Activated CD4-positive, alpha-beta memory T cell treated with anti-CD3 and anti-CD28 coated beads for 36 hours (primary cell): ENCODE measurements at places on chromosomes 2 and 18. TPM values are rescaled to one million over a fixed set of nuclear protein-coding genes. Genes with fewer than 3 reads are reported as not detected.

DNA sequence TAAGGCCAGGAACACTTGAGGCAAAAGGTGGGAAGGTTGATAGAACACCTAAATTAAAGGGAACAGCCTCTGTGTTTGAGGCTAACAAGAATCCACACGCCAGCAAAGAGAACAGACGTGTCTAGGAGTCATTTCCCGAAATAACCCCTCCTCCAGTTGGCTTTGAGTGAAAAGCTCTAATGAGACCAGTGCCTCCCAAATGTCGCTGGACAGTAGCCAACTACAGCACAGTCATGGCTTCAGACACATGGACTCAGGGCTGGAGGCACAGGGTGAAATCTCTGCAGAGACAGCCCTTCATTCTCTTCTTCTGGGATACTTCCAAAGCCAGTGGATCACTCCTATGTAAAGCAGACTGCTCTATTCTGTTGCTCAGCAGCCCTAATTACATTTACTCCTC, 49.6 kb downstream of the SOWAHC start:
- no peak overlapping the region for H3K27ac ChIP-seq
- no peak overlapping the region for H3K4me3 ChIP-seq
- H3K4me1 ChIP-seq = no peaks in the 10 kb centered on the region
- H3K36me3 ChIP-seq = no peaks in the 10 kb centered on the region
- H3K27me3 ChIP-seq = peaks cover 14% of the 10 kb centered on the region

Gene KCNG2
- total RNA-seq = not detected

DNA sequence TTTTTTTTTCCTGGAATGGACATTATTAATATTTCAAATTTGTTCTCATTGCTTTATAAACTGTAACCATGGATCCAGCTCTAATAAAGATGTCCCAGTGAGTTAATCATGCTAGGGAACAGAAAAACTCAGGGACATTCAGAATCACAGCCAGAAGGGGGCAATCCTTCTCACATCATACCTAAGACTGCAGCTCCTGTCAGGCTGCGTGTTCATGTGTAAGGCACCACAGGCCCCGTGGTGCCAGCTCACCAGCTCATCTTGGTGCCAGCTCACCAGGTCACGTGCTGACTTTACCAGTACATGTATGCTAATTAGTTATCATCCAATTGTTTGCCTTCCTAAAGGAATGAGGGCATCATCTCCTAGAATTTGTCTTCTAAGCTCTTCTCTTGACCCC, 84.7 kb upstream of the NEDD4L start:
- peaks cover 8% of the 10 kb centered on the region for H3K27me3 ChIP-seq
- no peak overlapping the region for H3K27ac ChIP-seq
- no peak overlapping the region for H3K4me3 ChIP-seq
- no peak for DNase-seq

Gene DAPL1
- not detected for total RNA-seq

- no peak overlapping the region for H3K4me3 ChIP-seq
- H3K27ac ChIP-seq = no peak overlapping the region
- no peaks in the 10 kb centered on the region for H3K4me1 ChIP-seq
Measured at GRCh38 chr18:37084912-37085311, 256.0 kb downstream of the KIAA1328 start.

GRCh38 chr2:113080134-113080533, 12.4 kb downstream of the IL1F10 start:
- H3K27ac ChIP-seq = no peak overlapping the region
- no peak overlapping the region for H3K4me3 ChIP-seq
- DNase-seq = peak; percentile 74
- H3K4me1 ChIP-seq = peaks cover 11% of the 10 kb centered on the region
- H3K36me3 ChIP-seq = no peaks in the 10 kb centered on the region

Gene LRRTM4
- not detected for total RNA-seq

- peaks cover 11% of the 10 kb centered on the region for H3K36me3 ChIP-seq
- peaks cover 45% of the 10 kb centered on the region for H3K4me1 ChIP-seq
- peak overlapping the region; percentile 61 for H3K27ac ChIP-seq
- no peaks in the 10 kb centered on the region for H3K27me3 ChIP-seq
- DNase-seq = peak; percentile 26
- H3K4me3 ChIP-seq = no peak overlapping the region
Measured at GRCh38 chr2:157784169-157784822, 91.8 kb downstream of the ACVR1 start.

Gene COX5B
- 217 TPM for total RNA-seq

GRCh38 chr2:19801367-19802080, 100.3 kb downstream of the TTC32 start:
- no peaks in the 10 kb centered on the region for H3K27me3 ChIP-seq
- H3K27ac ChIP-seq = no peak overlapping the region
- no peak for DNase-seq
- H3K4me3 ChIP-seq = no peak overlapping the region
- H3K4me1 ChIP-seq = no peaks in the 10 kb centered on the region
- H3K36me3 ChIP-seq = no peaks in the 10 kb centered on the region

DNA sequence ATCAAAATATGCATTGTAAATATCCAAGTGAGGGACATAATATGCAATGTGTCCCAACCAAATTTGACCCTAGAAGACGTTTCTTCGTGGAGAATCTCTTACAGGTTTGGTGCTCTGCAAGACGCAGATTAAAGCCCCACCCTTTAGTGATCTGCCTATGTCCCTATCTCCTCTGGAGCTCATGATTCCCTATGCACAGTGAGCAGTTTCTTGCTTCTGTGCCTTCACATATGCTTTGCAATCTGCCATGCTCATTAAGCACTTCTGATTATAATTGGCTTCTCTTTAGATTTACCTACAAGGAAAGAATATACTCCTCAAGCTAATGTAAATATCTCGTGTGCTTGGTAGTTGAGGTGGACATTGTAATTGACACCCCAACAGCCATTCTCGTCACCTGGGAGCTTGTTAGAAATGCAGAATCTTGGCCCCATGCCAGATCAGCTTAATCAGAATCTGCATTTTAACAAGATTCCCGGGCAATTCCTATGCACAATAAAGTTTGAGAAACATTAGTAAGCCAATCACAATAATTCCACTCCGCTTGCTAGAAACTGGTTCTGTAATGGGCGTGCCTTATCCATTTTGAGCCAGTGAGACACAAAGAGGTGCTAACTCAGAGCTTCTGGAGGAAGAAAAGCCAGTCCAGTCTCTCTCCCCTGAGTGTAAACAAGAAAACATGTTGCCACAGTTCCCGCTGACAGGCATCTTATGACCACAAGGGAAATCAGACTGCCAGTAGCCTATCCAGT, 2.8 kb upstream of the PUM2 start:
- peak overlapping the region; percentile 18 for H3K27ac ChIP-seq
- H3K4me3 ChIP-seq = no peak overlapping the region
- H3K36me3 ChIP-seq = peaks cover 15% of the 10 kb centered on the region
- no peak for DNase-seq
- H3K4me1 ChIP-seq = peaks cover 10% of the 10 kb centered on the region

GRCh38 chr2:54209379-54209778, 46.6 kb downstream of the TSPYL6 start:
- no peaks in the 10 kb centered on the region for H3K27me3 ChIP-seq
- H3K4me3 ChIP-seq = no peak overlapping the region
- DNase-seq = no peak
- no peaks in the 10 kb centered on the region for H3K4me1 ChIP-seq

Gene ANKRD53
- total RNA-seq = not detected

GRCh38 chr2:19225931-19226330, 132.5 kb downstream of the OSR1 start:
- H3K36me3 ChIP-seq = no peaks in the 10 kb centered on the region
- no peaks in the 10 kb centered on the region for H3K4me1 ChIP-seq
- H3K27me3 ChIP-seq = no peaks in the 10 kb centered on the region
- no peak for DNase-seq
- H3K4me3 ChIP-seq = no peak overlapping the region

DNA sequence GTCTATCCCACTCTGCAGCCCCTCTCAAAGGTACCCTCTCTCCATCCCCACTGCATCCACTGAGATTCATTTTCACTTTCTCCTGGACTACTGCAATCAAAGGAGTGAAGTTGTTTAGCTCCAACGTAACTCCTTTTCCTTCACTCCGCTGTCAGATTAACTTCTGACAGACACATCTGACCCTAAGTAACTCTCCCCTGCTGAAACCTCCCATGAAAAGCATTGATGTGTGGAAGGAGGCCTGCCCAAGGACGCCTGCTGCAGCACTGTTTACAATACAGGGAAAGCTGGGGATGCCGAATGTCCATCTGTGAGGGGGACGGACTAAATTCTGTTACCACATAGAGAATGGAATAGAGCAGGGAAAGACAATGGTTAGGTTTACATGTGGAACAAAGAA, 114.8 kb downstream of the TMEM163 start:
- H3K27me3 ChIP-seq = peaks cover 23% of the 10 kb centered on the region
- H3K27ac ChIP-seq = no peak overlapping the region
- H3K4me3 ChIP-seq = no peak overlapping the region
- no peaks in the 10 kb centered on the region for H3K36me3 ChIP-seq
- H3K4me1 ChIP-seq = no peaks in the 10 kb centered on the region

GRCh38 chr2:169461143-169461542, 18.2 kb upstream of the BBS5 start:
- H3K36me3 ChIP-seq = no peaks in the 10 kb centered on the region
- H3K27me3 ChIP-seq = no peaks in the 10 kb centered on the region
- H3K4me1 ChIP-seq = peaks cover 2% of the 10 kb centered on the region
- no peak overlapping the region for H3K4me3 ChIP-seq

Gene NFATC1
- 85.4 TPM for total RNA-seq

- no peak for DNase-seq
- H3K36me3 ChIP-seq = no peaks in the 10 kb centered on the region
Measured at GRCh38 chr2:175889701-175890302, 112.3 kb downstream of the LNPK start.

DNA sequence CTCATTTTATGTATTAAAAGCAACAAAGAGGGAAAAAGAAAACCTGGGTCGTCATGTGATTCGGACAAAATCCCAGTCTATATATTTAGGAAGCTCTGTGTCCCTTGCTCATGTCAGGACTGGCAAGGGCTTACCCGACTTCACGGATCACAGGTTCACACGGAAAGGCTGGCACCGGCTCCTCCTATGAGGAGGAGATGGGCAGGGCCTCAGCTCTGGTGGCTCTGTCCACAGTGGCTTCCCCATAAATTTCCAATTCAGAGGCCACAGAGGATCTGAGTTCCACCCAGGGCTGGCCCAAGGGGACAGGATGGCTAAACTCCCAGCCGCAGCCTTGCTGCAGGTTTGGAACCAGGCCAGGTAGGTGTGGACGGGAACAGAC, 186.8 kb downstream of the BCL2 start:
- H3K4me3 ChIP-seq = no peak overlapping the region
- peaks cover 43% of the 10 kb centered on the region for H3K4me1 ChIP-seq
- H3K27ac ChIP-seq = no peak overlapping the region

DNA sequence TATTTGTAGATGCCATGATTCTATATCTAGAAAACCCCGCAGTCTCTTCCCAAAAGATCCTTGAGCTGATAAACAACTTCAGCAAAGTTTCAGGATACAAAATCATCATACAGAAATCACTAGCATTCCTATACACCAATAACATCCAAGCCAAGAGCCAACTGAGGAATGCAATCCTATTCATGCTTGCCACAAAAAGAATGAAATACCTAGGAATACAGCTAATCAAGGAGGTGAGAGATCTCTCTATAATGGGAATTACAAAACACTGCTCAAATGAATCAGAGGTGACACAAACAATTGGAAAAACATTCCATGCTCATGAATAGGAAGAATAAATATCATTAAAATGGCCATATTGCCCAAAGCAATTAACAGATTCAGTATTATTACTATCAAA, 551.4 kb upstream of the SLC39A10 start:
- DNase-seq = no peak
- H3K36me3 ChIP-seq = no peaks in the 10 kb centered on the region
- no peaks in the 10 kb centered on the region for H3K4me1 ChIP-seq
- peaks cover 4% of the 10 kb centered on the region for H3K27me3 ChIP-seq
- no peak overlapping the region for H3K27ac ChIP-seq

DNA sequence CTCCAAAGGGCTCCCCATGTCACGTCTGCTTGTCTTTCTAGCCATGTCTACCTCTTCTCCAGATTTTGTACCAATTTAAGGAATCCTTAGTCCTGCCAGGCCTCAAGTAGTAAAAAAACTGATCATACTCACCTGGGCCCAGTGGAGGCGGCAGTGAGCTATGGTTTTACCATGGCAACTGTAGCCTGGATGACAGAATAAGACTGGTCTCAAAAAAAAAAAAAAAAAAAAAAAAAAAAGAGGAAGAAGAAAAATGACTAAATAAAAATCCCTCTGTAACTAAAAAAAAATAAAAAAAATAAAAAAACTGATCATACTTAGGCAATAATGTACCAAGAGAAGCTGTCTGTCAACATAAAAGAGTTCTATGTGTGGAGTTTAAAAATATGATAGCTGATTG, 221.6 kb downstream of the NR4A2 start:
- no peaks in the 10 kb centered on the region for H3K27me3 ChIP-seq
- no peaks in the 10 kb centered on the region for H3K36me3 ChIP-seq
- peak; percentile 36 for DNase-seq
- H3K4me3 ChIP-seq = no peak overlapping the region
- H3K27ac ChIP-seq = no peak overlapping the region

- H3K36me3 ChIP-seq = no peaks in the 10 kb centered on the region
- no peaks in the 10 kb centered on the region for H3K27me3 ChIP-seq
- H3K4me3 ChIP-seq = no peak overlapping the region
- H3K27ac ChIP-seq = no peak overlapping the region
- DNase-seq = peak; percentile 65
Measured at GRCh38 chr18:46073474-46074331, 1.6 kb upstream of the PSTPIP2 start.

DNA sequence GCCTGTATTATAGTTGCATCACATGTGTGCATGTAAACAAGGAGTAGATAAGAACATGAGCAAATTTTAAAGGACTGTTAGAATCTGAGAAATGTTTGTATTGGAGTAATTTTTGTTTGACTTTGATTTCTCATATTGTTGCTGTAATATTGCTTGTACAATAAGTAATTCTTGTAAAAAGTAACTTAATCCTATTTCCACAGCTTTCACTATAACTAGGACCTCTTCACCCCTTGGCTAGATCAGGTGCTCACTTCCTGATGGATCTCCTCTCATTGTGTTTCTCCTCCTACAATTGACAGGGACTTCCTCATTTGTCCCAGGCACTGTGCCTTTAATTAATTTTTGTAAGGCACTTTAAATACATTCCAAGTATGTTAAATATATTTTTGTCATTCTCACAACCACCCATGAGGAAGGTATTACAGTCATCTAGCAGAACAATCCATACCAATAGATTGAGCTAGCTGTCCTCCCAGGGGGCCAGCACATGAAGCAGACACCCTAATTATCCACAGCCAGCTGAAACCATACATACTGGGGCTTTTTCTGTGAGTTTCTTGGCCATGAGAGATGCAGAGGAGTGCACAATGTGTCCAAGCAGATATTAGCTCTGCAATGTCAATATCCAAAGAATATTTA, 359.5 kb upstream of the ACVR2A start:
- H3K4me3 ChIP-seq = no peak overlapping the region
- H3K27me3 ChIP-seq = no peaks in the 10 kb centered on the region
- H3K27ac ChIP-seq = no peak overlapping the region
- H3K36me3 ChIP-seq = no peaks in the 10 kb centered on the region

Gene BOLL
- not detected for total RNA-seq

GRCh38 chr2:44916291-44916690, 25.2 kb upstream of the SIX3 start:
- no peak for DNase-seq
- H3K27me3 ChIP-seq = peaks cover 23% of the 10 kb centered on the region
- H3K36me3 ChIP-seq = no peaks in the 10 kb centered on the region
- H3K27ac ChIP-seq = no peak overlapping the region

Gene GKN1
- total RNA-seq = not detected
